ENCODE measurements at places on chromosomes 16 and 17. TPM values are rescaled to one million over a fixed set of nuclear protein-coding genes. Genes with fewer than 3 reads are reported as not detected.

GRCh38 chr17:17872547-17873345 lies 36.0 kb upstream of the SREBF1 start:
- DNase-seq, result no peak

GRCh38 chr17:76826330-76827068 lies 41.7 kb upstream of the MGAT5B start:
- no peak for DNase-seq

GRCh38 chr17:4808378-4808767 lies 1.4 kb downstream of the PLD2 start:
- DNase-seq, result peak; percentile 35

DNA sequence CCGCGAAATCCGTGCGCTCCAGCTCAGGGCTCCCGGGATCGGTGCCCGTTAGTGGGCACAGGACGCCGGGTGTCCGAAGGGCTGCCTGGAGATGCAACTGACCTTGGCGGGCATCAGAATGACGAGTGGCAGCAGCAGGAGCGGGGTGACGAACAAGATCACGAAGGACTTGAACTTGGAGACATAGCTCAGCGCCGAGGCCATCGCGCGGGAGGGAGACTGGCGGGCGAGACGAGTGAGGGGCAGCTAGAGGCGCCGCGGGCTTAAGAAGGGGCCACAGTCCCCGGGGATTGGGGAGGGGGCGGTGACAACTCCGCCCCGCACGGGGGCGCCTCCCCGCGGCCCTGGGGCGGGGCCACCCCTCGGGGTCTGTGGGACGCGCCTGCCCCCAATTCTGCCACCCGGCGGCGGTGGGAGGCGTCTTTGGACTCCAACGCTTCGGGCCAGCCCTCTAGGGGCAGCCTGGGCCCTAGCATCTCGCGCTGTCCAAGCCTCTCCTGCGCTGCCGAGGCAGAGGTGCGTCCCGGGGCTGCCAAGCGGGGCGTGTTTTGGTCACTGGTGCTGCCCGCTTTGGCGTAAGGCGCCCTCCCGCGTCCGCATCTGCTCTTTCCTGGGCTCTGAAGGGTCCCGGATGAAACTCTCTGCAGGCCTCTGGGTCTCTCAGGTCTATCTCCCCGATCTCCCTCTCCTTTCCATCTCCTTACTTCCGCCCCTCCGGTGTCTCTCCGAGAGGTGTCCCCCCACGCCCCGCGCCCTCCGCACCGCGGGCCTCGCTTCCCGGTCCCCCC lies at the start of gene SLC13A5:
Gene SLC13A5, minus strand, starts transcription at position 240 of the 788 bp plus-strand sequence. Its CDS starts 36 bp downstream, at position 204.
- no peak for DNase-seq

- DNase-seq, result no peak
These were observed 25.5 kb upstream of the SSTR2 start for GRCh38 chr17:73139296-73139695.

DNA sequence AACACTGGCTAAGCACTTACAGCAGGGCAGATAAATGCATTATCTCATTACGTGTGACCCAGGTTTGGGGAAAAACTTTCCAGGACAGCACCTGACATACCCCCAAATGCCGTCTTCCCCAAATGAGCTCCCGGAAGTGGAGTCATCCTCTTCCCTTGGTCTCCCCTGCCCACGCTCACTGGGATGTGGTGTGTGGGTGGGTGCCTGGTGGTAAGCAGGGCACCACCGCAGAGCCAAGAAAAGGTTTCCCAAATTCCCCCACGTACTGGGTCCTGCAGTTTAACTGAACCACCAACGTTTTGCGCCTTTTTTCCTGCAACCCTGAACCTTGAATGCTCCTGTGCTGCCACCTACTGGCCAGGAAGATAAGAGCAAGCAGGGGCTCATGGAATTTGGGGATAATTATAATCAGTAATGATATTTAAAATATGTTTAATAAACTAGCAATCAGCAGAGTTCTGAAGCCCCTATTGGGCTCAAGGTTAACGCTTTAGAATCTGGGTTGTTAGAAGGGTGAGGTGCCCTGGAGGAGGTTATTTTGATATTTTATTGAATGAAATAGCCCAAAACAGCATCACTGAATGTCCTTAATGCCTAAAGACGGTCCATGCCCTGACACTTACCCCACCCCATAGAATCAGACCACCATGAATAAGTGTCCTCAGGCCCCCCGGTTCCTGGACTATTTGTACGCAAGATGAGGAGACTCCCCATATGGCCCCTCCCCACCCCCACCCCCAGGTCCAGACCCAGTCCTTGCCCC lies 8.0 kb downstream of the SPPL2C start:
- DNase-seq, result peak; percentile 58

- peak; percentile 16 for DNase-seq
These were observed 335 bp downstream of the TMEM11 start for GRCh38 chr17:21213638-21214014.

DNA sequence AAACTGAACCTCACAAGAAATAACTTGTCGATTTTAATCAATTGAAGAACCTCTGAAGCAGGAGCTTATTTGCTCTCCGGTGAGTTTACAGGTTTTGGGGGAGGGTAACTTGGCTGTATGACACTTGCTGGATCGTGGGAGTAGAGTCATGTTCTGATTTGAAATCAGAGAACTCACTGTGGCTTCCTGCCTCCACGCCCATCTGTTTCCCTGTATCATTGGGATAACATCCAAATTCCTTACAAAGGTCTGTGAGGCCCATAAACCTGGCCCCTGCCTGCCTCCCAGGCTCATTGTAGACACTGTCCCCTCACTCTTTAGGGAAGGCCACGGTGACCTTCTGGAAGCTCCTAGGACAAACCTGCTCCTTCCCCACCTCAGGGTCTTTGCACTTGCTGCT lies 48.3 kb downstream of the C17orf67 start:
- DNase-seq, result no peak

DNA sequence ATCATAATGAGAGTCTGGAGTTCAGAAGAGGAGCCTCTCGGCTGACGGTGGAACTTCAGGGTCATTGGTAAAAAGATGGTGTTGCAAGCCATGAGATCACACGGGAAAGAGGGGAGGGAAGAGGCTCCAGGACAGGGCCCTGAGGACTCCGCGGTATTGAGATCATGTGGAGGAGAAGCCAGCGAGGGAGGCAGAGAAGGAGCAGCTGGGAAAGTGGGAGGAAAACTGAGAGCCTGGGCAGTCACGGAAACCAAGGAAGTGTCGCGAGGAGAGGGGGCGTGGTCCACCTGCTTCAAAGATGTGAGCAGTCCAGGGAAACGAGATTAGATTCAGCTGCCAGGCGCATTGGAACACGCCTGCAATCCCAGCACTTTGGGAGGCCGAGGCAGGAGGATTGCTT lies 27.7 kb upstream of the SBK1 start:
- no peak for DNase-seq

- peak; percentile 74 for DNase-seq
These were observed 1.1 kb upstream of the SLC43A2 start for GRCh38 chr17:1629504-1630310.

DNA sequence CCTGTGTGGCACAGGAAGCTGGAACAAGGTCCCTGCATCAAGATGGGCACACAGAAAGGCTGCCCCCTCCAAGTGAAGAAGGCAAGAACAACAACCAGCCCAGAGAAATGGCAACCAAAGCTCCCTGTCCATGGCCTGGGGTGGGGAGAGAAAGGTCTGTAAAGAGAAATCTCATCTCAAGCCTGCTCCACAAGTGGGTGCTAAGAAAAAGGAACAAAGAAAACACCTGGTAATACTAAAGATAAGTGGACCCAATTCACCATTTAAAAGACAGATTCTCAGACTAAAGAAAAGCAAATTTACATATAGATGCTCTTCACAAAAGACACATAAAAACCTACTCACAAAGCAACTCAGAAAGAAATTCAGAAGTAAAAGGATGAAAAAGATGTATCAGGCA lies 107.4 kb downstream of the PARN start:
- no peak for DNase-seq

GRCh38 chr17:78224231-78225087 lies 7.0 kb upstream of the TMEM235 start:
- no peak for DNase-seq

GRCh38 chr17:39485555-39485954 lies 24.3 kb downstream of the CDK12 start:
- DNase-seq, result no peak

DNA sequence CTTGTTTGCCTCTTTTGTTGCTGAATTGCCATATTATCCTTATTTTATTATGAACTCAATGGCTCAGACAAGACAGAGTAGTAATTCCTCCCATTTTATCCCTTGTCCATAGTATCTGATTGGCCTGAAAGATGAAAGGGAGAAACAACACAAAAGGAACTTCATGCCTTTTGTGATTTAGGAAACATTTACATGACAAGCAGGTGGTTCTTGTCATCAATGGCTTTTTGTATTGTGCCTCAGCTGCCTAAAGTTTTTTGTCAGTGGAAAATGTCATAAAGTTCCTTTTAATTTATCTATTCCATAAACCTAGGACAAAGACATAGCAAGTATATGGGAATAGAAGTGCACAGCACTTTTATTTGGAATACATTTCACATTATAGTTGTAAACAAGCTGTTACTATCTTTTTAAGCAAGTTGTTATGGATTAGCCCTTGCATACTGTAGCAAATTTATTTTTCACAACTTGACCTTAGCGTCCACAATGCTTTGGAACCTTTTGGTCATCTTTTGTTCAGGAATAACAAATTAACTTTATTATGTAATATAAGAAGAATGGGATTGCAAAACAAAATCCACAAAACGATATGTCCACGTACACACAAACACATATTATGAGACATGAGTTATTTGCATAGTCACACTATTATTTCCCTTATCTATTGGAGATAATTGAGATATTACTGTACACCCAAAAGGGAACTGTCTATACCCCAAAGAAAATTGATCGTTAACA lies 12.4 kb upstream of the MPHOSPH6 start:
- DNase-seq, result no peak

GRCh38 chr17:80031691-80032430 lies 3.8 kb downstream of the TBC1D16 start:
- DNase-seq, result no peak

GRCh38 chr17:58337210-58337599 lies 8.6 kb upstream of the TSPOAP1 start:
- DNase-seq, result no peak

- DNase-seq, result no peak
These were observed 11.9 kb downstream of the MSI2 start for GRCh38 chr17:57268181-57268580.

- peak; percentile 79 for DNase-seq
These were observed 42.1 kb downstream of the TBC1D16 start for GRCh38 chr17:79993390-79994227.

GRCh38 chr17:40763752-40764151 lies 8.2 kb downstream of the KRT26 start:
- no peak for DNase-seq

DNA sequence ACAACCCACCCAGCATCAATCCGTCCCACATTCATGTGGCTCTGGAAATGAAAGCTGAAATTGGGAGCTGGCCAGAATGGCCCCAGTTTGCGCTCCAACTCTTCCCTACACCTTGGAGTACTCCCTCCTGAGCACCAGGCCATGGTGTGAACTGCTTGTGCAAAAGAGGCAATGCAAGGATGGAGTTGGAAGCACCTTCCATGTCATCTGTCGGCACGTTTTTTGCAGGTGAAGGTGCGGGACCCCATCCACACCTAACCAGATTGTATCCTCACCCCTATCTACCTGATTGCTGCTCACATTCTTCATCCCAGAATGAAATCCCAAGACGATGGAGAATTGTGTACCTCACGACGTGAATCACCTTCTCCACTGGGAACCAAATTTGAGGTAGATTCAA lies 136.6 kb upstream of the WSB1 start:
- no peak for DNase-seq

- no peak for DNase-seq
These were observed 29.9 kb downstream of the ABCC12 start for GRCh38 chr16:48125888-48126287.

- DNase-seq, result no peak
These were observed 31.6 kb downstream of the SERPINF1 start for GRCh38 chr17:1793447-1793806.

- no peak for DNase-seq
These were observed at the start of gene ZNF768 for GRCh38 chr16:30526137-30526822. Gene ZNF768, minus strand, starts transcription at chr16:30526566. Its CDS starts 153 bp downstream, at chr16:30526413.

DNA sequence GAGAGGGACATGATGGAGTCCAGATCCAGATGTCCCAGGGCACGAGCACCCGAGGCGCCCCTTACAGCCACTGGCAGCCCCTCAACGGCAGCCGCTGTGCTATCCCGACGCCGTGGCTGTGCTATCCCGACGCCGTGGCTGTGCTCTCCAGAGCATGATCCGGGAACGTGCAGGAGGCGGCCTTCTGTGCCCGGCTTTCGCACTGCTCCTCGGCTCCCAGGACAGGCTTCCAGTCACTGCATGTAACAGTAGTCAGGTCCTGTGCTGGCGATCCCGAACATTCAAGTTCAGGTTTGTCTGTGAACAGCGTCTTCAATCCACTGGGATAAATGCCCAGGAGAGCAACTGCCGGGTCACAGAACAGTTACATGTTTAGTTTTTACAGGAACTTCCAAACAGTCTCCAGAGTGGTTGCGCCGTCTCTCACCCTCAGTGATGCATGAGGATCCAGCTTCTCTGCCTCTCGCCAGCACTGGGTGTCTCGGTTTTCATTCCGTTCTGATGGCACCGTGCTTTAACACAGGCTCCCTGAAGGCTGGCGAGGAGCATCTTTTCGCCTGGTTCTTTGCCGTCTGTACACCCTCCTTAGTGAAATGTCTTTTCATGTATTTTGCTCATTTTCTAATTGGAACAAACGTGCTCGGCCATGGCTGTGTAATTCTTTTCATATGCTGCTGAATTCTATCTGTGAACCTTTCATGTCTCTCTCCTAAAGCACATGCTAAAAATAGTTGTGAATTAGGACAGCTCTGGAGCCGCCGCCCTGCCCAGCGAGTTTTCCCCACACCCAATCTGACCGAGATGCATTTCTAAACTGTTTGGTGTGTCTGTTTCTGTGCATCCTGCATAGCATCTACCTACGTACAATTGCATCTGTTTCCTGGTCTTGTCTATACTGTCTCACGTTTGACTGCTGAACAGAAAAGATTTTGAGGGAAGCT lies 72.6 kb upstream of the METRNL start:
- no peak for DNase-seq

GRCh38 chr16:30677931-30678585 lies 19.8 kb downstream of the FBRS start:
- no peak for DNase-seq

The C17orf67 gene
- total RNA-seq, result 5.1 TPM

The TMEM107 gene
- 22.5 TPM for total RNA-seq

The CCL16 gene
- total RNA-seq, result 0.35 TPM

The HYDIN gene
- 6.2 TPM for total RNA-seq

The METTL26 gene
- total RNA-seq, result 69.3 TPM

The EFCAB13 gene
- 10.6 TPM for total RNA-seq

The BCO1 gene
- 6.6 TPM for total RNA-seq

The NPIPA5 gene
- total RNA-seq, result 15.9 TPM

The UMOD gene
- 0.60 TPM for total RNA-seq

The CYGB gene
- 14.7 TPM for total RNA-seq

The EPX gene
- total RNA-seq, result not detected

The TBX2 gene
- 33.9 TPM for total RNA-seq

The MYL11 gene
- 1.3 TPM for total RNA-seq

All from mucosa of gallbladder (tissue), 1 donor.